HAP-1 (cell line): ENCODE measurements at places on chromosomes 12 and 14.
A peak's percentile ranks its signal among the peaks of the same experiment; 100 is the strongest.

DNA sequence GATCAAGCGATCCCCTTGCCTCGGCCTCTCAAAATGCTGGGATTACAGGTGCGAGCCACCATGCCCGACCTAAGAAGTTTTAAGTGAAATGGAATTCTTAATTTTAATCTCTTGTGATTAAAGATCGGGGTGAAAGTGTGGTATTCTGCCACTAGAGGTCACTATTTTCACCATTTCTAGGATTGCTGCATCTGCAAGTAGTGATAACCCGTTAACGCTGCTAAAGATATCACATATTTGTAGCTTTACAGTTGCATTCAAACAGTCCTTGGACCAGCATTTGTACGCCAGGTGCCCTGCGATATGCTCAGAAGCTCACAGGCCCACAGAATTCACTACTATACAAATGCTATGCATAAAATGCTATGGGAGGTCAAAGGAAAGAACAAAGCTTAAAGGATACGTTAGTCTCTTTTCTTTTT, 19.3 kb downstream of the CCDC62 start:
- DNase-seq: peak; percentile 66

GRCh38 chr14:29075761-29076160, 309.2 kb downstream of the FOXG1 start:
- no peak for DNase-seq

GRCh38 chr14:61547186-61548069, 147.9 kb upstream of the HIF1A start:
- DNase-seq: no peak

GRCh38 chr12:38316391-38317129, at the start of gene ALG10B:
ALG10B (plus strand) TSS chr12:38316774; CDS start chr12:38316894, 120 bp downstream.
- DNase-seq: peak; percentile 88

- no peak for DNase-seq
Measured at GRCh38 chr14:37466003-37466622, 128.9 kb downstream of the FOXA1 start.

- no peak for DNase-seq
Measured at GRCh38 chr14:79040790-79041189, 870.6 kb downstream of the NRXN3 start.

DNA sequence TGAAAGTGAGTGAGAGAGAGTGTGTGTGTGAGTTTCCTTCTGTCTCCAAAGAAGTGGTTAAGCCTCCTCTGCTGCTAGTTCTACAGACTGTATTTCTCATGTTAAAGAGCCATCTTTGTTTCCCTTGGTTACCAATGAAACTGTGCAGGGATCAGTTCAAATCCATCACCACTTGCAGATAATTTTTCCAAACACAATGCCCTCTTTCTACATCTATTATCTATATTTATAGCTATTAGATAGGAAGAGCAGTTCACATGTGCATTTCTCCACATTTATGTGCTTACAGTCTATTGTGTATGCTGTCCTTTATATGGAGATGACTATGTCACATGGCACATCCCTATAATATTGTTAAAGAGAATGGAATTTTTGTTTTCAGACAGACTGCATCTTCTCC, 2.2 kb upstream of the DAAM1 start:
- DNase-seq: no peak

DNA sequence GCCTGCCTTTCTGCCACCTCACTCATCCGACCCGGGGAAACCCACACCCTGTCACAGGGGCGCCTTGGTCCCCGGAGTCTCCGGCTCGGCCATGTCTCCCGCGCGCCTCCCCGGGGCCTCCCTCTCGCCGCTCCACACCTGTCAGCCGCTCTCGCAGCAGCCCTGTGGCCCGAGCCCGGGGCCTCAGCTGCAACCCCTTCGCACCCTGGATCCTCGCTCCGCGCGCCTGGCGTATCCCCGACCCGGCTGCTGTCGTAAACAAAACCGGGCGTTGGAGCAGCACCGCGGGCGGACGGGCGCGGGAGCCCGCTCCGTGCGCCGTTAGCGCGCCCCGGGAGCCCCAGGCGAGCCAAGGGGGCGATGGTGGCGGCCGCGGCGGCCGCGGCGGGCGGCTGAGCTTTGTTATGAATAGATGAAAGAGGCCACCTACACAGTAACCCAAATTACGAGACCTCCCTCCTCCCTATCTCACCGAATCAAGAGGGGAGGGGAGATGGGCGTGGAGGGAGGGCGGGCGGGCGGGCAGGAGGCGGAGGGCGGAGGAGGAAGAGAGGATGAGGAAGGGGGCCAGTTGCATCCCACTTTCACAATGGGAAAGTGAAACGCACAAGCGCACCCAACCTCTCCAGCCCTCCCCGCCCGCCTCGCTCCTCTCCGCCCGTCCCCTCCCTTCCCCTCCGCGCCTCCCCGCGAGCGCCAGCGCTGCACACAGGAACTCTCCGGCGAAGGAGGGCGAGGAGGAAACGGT, at the start of gene PLXNC1:
PLXNC1 (plus strand) TSS at position 587 of the 748 bp plus-strand sequence. CDS start 395 bp downstream, outside the sequence.
- DNase-seq: peak; percentile 82

- no peak for DNase-seq
Measured at GRCh38 chr14:43522191-43522590, 984.9 kb downstream of the FSCB start.

GRCh38 chr12:57046947-57047890, 2.7 kb downstream of the MYO1A start:
- no peak for DNase-seq

- no peak for DNase-seq
Measured at GRCh38 chr14:32171469-32171868, 30.4 kb upstream of the RNU6-7 start.

- DNase-seq: no peak
Measured at GRCh38 chr12:90038289-90038688, 329.7 kb upstream of the ATP2B1 start.

DNA sequence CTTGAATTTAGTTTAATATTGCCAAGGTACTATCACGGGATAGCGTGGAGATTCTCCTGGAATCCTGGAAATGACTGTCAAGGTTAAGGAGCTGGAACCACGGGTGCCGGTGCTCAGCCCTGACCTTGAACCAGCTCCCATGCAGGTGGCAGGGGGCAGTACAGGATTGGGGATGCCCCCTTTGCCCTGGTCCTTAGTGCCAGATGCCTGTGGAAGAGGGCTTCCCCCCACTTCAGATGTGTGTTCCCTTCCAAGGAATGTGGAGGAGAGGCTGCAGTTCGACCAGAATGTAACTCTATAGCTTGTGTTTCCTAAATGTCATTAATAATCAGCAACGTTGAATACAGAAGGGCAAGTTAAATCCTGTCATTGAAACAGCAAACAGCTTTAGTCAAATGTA, 258.9 kb downstream of the VRK1 start:
- no peak for DNase-seq

DNA sequence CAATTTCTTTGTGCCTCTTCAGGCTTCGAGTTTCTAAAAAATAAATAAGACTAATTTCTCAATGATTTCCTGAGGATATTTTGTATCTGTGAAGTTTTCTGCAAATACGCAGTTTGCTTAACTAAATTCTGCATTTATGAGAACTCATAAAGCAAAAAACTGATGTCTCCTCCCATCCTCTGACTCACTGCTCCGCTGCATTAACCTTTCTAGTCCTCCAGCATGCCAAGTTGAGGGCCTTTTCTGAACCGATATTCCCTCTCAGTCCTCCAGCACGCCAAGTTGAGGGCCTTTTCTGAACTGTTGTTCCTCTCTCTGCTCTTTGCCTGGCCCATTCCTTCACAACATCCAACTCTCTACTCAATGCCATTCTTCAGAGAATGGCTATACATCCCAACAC, 3.2 kb downstream of the IPO8 start:
- no peak for DNase-seq

GRCh38 chr12:48969833-48970701, 1.5 kb downstream of the WNT10B start:
- no peak for DNase-seq

- no peak for DNase-seq
Measured at GRCh38 chr12:94663702-94664101, 13.3 kb upstream of the TMCC3 start.

GRCh38 chr12:69112616-69113015, 126.8 kb upstream of the CPSF6 start:
- no peak for DNase-seq

DNA sequence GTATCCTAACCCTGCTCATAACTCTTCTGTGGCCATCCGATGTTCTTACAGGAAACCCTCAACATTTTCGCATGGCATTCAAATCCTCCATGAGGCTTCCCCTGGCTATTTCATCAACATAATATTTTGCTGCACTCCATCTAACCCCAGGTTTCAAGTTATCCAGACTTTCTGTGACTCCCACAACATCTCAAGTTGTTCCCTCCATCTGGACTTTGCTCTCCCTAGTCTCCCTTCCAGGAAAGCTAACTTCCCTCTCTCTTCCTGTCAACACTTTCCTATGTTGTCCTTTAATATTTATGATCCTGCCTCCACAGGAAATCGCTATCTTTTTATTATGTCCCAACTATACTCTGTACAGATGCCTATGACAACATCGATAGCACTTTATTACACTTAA, 146.1 kb downstream of the METTL25 start:
- no peak for DNase-seq

DNA sequence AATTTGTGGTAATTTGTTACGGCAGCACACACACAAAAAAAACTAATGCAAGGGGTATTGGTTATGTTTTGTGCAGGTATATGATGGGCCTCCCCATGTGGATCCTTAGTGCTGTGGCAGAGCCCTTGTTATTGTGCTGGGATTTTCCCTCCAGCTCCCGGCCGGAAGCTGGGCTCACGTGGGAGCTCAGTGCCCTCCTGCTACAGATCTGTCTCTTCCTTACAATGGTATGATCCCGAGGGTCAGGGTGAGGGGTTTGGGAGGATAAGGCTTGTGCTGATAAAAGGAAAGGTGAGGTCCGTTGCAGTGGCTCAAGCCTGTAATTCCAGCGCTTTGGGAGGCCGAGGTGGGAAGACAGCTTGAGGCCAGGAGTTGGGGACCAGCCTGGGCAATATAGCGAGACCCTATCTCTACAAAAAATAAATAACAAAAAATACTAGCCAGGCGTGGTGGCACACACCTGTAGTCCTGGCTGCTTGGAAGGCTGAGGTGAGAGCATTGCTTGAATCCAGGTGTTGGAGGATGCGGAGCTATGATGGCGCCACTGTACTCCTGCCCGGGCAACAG, 861 bp upstream of the SLC48A1 start:
- no peak for DNase-seq

DNA sequence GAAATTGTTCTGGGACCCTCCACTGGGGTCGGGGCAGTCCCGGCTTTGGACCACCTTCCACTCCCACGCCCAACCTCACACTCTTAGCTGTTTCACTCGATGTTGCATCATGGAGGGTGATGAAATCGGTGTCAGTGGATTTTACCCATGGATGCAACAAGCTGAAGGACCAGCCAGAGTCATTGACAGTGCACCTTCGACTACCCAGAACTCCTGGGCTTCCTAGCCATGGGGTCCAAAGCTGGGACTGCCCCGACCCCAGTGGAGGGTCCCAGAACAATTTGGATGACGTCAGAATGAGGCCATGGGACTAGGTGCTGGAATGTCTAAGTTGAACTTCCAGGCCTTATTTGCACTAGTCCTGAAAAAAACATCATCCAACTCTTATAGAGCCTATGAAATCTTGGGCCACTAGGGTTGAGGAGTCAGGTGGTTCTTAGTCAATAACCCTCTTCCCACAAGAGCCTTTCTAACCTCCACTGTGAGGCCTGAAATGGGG, 882 bp upstream of the IL23A start:
- DNase-seq: no peak

DNA sequence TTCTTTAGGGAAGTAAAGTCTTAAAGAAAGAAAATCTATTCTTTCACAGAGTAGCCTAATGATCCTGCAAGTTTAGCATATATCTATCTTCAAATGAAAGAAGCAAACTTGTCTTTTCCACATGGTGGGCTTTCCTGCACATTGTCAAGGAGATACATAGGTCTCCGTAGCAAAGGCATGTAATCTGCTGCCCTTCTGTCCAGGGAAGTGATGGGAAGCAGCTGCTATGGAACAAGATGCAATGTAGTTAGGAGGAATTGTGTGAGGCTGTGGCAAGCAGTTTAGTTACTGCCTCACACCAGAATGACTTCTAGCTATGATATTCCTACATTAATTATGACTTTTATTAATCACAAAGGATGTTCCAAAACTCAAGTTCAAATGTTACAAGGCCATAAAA, 174.4 kb downstream of the PDZRN4 start:
- DNase-seq: no peak

DNA sequence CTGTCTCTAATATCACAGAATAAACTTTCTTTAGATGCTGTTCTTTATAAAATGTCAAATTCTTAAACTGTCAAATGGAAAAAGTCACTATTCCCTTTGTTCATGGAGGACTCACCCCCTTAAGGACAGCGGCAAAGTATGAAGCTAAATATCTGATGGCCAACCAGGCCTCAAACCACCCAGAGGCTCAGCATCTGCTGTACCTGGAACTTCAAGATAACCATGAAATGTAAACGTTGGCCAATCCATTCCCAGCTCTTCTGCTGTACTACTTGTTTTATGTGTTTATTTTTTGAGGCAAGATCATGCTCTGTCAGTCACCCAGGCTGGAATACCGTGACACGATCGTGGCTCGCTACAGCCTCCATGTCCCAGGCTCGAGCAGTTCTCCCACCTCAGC, 15.7 kb downstream of the RFC5 start:
- no peak for DNase-seq

GRCh38 chr14:75402867-75403413, 24.9 kb upstream of the JDP2 start:
- no peak for DNase-seq

DNA sequence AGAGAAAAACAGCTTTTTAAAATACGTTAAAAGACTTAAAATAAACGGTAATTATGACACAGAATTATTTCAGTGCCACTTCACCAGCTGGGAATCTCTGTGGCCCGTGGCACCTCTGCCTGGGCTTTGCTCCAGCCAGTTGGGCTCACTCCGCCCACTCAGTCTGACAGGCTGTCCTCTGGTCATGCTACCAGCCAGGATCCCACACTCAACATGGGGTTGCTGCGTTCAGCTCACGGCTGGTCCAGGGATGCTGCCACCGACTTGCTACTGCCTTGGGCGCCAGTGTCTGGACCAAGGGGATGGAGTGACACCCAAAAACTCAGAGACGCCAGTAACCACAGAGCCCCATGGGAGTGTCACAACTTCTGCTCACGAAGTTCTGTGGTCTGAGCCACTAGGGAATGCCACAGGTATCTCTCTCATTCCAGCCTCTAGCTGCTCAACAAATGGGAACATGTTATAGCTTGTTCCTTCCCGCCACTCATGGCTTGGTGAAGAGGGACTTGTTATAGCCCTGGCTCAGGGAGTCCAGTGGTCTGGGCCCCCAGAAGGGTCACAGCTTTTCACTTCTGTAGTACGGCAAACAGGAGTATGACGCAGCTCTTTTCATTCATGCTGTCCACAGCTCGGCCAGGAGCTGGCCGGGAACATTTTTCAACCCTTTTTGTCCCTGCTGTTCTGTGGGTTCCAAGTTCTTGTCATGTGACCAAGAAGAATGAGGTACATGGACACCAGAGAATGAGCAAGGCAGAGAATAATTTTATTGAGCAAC, 23.4 kb upstream of the ATXN7L3B start:
- DNase-seq: no peak

DNA sequence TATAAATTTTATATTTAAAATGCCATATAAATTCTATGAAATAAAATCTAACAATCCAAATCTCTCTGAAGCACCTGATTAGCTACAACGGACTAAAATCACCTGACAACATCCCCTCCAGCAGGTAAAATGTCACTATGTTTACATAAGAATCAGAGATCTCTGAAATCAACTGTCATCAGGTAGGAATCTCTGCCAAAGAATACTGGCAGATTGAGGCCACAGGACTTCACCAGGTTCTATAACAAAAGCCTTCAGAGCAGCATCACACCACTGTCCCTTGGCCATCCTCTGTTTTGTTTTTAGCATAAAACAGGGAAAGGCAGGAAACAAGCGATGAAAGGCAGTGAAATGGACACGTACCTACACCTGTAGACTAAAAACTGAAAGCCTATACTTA, 22.1 kb downstream of the FGD6 start:
- no peak for DNase-seq
